ENCODE measurements at places on chromosomes 7 and 10.

DNA sequence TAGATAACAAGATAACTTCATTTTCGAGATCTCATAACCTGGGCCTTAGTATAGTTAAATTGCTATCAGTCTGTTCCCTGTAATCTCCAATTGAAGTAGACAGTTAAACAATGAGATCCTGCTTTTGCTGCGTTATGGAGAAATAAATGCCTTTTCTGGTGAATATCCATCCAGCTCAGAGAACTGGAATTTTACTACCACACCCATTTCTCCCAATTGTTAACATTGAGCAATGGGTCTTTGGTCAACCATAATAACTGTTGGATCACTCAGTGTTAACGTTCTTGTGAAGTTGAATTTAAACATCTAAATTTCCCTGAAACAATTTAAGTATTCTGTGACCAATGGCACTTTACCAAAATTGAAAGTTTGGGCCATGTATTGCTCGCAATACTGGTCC lies 3.0 kb downstream of the CALU start:
- no peak for DNase-seq

GRCh38 chr10:105950410-105950809 lies 1214.1 kb downstream of the SORCS1 start:
- DNase-seq = no peak

DNA sequence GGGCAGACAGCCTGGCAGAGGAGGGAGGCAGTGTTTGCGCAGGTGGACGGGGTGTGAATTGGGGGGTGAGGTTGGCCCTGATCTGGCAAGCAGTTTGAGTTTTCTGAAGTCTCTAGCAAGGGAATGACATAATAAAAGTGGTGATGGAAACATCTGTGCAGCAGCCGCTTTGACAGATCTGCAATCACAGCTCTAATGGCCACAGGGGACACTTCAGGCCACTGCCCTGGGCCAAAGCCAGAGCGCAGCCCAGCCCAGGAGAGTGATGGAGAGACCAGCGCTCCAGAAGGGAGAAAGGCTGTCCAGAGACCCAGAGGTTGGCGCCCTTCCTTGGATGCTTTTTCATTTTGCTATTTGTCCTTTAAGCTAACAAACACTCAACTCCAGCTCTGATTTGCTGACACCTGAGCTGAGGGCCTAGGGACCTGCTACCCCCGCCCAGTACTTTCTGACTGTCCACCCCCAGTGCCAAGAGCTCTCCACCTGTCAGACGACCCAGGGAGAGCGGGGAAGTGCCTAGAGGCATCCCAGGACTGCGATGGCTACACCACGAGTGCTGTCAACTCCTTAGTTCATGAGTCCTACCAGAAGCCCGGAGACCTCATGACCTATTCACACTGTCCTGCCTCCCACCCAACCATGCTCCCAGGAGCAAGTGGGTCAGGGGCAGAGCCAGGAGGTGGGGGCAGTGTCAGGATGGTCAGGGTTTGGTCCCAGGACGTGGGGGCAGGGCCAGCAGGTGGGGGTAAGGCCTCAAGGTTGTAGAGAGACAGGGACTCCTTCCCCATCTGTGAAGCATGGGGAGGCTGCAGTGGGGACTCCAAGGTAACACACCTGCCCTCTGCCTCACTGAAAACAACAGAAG lies 112.6 kb downstream of the PRKAG2 start:
- no peak for DNase-seq

DNA sequence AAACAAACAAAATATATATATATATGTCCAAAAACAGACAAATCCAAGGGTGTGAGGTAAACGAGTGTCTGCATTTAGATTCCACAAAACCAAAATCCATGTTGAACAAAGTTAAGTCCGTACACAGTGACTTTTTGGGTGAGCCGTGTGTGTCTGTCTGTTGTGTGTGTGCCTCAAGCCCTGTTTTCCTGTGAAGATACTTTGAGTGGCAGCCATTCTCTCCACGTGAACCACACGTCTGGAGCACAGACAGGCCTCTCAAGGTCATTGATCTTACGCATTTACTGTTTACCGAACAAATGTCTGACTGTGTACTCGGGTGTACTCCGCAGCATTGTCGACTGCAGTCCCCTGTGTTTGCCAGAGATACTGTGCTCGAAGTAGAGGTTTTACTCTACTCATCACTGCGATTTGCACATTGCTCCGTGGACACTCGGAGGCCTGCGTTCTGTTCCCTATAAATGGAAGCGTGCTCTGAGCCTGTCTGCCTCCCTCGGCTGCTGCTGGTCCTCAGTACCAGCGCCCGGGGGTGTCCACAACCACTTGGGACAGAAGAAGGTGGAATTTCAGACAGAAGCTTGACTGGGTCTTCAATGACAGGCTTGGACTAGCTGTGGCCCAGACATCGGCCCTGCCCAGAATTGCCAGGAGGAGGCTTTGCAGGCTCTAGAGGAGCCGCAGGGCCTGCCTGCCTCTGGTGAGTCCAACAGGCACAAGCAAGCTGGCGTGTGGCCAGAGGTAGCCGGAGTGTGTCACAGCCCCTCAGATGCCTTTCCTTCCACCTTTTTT lies 22.1 kb downstream of the CYP17A1 start:
- no peak for DNase-seq

GRCh38 chr7:8938044-8938805 lies 504.8 kb downstream of the NXPH1 start:
- DNase-seq = no peak

GRCh38 chr7:13797545-13797944 lies 191.9 kb downstream of the ETV1 start:
- no peak for DNase-seq

GRCh38 chr10:29873941-29874484 lies 185.4 kb downstream of the JCAD start:
- DNase-seq = no peak

DNA sequence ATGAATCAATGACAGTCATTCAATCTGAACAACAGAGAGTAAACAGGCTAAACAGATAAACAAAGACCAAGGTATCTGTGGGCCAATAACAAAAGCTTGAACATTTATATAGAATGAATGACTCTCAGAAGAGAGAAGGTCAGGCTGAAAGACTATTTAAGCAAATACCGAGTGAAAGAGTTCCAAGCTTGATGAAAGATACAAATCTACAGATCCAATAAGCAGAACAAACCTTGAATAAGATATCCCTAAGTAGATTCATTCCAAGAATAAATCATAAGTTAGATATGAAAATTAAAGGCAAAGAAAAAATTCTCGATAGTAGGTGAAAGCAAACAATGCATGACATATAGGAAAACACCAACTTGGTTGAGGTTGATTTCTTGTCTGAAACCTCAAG lies 376.4 kb upstream of the IGFBP3 start:
- no peak for DNase-seq

DNA sequence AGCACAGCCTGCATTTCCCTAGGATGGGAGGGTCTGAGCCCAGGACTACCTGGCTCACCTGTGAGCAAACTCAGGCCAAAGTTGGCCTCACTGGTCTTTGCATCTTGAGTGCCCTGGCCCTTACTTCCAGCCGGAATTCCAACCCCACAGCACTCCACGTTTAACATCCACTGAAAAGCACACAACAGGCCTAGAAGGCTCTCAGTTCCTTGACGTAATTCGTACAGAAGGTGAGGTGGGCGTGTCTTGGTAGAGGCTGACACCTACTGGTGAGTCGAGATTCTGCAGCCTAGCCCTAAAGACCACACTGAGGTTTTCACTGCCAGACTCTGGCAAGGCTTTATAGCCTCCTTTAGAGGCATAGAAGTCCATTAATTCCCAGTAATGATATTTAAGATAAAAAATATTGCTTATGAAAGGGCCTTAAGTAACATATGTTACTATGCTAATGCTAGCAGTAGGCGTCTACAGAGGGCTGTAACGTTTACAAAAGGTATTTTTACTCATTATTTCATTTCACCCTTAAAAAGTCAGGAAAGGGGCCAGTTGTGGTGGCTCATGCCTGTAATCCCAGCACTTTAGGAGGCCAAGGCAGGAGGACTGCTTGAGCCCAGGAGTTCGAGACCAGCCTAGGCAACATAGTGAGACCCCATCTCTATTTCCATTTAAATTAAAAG lies 95.8 kb downstream of the HIP1 start:
- no peak for DNase-seq

DNA sequence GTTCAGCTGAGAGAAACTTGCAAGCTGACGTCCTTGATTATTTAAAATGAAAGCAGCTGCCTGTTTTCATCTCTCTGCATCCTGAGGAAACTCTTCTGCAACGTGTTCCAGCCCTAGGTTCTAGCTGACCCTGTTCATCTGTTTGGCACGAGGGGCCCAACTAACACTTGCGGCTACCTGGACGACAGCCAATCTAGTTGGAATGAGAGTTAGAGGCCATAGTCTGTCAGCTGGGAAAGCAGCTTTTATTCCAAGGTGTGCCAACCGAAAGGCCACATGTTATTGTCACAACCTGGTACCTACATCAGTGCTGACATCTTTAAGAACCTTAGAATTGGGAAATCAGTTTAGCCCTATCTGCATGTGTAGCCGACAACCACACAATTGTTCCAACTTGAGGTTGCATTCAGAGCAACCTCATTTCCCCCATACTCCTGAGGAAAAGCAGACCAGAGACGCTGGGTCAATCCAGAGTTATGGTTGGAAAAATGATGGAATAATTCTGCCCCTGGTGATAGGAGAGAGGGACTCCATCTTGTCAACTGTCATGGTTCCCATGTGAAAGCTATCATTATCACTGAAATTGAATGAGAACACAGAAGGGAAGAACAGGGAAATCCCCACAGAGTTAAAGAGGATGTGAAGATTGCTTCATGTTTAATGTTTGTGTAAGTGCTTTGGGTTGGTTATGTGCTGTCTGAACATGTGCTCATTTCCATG lies 121.6 kb downstream of the EGFR start:
- DNase-seq = no peak

GRCh38 chr7:117069379-117069778 lies 116.1 kb downstream of the ST7 start:
- DNase-seq = no peak

DNA sequence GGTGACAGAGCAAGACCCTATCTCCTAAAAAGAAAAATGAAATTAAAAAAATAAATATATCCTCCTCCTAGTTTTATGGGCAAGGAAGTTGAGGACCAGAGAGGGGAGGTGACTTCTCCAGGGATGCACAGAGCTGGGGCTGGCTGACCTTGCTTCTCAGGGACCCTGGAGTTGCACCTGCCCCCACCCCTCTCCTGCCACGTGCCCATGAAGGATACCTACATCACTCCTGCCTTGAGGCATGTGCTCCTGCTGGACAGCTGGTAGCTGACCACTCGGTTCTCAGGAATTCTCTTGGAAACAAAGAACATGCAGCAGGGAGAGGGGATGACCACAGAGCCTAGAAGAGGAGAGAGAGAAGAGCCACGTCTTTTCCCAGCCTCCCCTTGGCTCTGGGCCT lies 522 bp downstream of the CCL24 start:
- no peak for DNase-seq

DNA sequence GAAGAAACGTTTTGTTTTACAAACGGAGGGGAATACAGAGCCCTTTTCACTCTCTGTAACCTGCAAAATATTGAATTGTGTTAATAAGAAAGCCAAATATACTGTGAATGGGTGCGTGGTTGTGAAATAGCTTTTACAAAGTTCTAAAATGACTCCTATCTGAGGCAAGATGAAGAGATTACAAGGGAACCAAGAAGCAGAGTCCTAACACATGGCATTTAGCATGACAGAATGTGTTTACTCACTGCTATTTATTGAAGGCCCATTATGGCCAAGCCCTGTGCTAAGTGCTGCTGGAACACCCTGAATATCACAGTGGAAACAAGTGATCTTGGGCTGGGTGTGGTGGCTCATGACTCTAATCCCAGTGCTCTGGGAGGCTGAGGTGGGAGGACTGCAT lies 12.9 kb downstream of the JCAD start:
- no peak for DNase-seq

- DNase-seq = no peak
These were observed 115.4 kb downstream of the RPS24 start for GRCh38 chr10:78148961-78149612.

- no peak for DNase-seq
These were observed 63.5 kb downstream of the FAM53B start for GRCh38 chr10:124680675-124681074.

- DNase-seq = no peak
These were observed 268.3 kb downstream of the TWIST1 start for GRCh38 chr7:18849130-18849529.

DNA sequence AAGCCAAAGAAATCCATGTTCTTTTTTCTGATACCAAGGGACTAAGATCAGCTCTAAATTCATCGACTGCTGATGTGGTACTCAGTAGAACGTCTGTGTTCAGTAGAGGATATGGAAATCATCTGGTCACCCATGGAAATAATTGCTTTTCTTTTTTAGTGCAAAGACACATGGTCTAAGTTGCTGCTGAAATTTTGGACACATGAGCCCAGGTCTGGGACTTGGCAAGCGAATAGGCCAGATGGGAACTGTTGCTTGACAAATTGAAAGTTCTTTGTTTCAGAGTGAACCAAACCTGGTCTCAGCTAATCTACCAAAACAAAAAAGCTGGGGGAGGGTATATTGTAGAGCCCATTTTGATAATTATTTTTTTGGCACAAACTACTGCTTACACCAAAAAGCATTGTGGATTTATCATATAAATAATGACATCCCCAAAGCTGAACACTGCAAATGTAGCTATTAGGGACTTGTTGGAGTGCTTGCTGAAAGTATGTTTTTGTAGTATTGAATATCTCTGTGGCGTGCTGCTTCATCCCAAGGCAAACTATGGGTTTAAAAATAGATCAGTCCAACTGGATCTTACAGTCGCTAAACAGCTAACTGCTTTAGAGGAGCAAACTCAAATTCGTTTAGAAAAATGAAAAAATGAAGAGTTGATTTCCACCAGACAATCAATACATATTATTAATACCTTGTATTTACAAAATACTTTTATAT lies 144.7 kb downstream of the TRIL start:
- DNase-seq = no peak

DNA sequence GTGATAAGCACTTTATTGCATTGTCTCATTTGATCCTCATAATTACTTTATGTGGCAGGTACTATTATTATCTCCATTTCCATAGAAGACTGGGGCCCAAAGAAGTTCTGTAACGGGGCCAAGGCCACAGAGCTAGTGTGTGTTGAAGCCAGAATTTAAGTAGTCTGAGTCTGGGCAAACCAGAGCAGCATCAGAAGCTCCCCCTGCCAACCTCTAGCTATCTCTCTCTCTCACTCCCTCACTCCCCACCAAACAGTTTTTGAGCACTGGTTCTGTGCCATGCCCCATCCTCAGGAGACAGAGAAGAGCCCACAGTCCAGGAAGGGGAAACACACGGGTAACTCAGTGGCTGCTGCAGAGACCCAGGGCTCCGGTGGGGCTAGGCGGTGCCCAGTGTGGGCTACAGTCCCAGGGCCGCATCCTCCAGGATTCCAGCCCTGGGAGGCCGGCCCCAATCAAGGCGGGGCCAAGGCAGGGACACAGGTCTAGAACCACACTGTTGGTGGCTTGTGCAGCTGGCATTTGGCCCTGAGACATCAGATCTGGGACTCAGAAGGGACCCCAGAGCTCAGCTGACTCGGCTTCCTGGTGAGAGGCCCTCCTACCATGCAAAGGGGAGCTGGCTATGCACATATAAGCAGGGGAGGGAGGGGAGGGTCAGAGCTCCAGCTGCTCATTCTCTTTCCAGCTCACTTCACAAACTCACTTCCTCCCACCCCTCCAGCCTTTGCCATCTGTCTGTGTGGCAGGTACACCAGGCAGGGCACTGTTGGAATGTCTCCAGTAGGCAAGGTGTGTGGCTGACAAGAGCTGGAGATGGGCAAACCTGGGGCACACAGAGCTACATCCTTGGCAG lies 34.4 kb downstream of the COL13A1 start:
- DNase-seq = no peak
